Stimulated activated CD4-positive, alpha-beta T cell treated with anti-CD3 and anti-CD28 coated beads, Interleukin-15, amount 100 ng/mL, for 1 hour (primary cell): ENCODE measurements at places on chromosomes 7 and 10.

DNA sequence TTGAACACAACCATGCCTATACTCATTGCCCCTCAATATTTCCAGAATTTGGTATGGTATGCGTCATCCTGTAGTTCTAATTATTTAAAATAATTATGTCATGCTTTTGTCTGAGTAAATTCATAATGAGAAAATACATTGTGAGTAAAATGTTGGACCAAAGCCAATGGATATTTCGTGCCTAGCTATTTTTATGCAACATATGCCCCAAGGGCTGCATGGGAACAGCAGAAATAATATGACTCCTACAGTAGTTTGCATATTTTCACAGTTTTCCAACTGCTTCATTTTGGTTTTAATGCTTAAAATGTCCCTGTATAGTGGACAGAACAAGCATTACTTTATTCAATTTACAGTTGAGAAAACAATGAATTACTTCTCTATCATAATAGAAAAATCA lies 1115.6 kb upstream of the GHITM start:
- DNase-seq = no peak

- no peak for DNase-seq
Measured at GRCh38 chr10:8156918-8157317, 102.4 kb downstream of the GATA3 start.

- DNase-seq = no peak
Measured at GRCh38 chr7:115009139-115009538, 87.2 kb downstream of the MDFIC start.

DNA sequence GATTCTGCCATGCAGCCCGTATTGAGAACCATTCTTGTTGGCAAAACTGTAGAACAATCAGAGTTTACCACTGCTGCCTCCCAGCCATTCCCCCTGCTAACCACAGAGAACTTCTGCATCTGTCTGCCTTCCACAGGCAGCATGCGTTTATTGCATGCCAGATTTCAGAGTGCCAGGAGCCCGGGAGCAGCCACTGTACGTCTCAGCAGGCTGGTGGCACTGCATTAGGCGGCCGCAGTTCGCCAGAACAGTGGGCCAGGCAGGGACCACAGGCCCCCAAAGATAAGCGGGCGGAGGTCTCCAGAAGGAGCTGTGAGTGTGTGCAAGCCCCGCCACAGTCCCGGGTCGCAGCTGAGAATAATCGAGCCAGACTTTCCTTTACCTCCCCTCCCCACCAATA lies 31.8 kb downstream of the ZNF467 start:
- DNase-seq = no peak

DNA sequence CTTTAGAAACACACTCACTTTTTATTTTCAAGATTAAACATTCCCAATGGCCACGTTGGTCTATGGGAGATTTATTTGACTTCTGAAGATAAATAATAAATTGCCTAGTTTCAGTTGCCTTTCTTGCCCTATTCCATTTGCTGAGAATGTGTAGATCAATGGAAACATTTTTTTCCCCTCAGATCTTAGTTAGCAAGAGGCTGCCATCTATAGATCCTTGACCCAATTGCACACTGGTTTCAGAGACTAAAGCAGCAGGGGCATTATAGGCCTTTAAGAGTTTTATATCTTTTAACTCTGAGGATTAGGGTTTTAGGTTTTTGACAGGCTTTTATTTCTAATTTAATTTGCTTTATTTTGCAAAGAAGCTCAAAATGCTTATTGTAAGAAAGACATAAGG lies 163.2 kb upstream of the GPR26 start:
- DNase-seq = no peak

- DNase-seq = no peak
Measured at GRCh38 chr10:85967594-85967993, 399.0 kb downstream of the GRID1 start.

GRCh38 chr7:17848516-17848915 lies 91.8 kb downstream of the SNX13 start:
- DNase-seq = no peak

- DNase-seq = no peak
Measured at GRCh38 chr7:35726654-35727053, 31.7 kb upstream of the HERPUD2 start.

DNA sequence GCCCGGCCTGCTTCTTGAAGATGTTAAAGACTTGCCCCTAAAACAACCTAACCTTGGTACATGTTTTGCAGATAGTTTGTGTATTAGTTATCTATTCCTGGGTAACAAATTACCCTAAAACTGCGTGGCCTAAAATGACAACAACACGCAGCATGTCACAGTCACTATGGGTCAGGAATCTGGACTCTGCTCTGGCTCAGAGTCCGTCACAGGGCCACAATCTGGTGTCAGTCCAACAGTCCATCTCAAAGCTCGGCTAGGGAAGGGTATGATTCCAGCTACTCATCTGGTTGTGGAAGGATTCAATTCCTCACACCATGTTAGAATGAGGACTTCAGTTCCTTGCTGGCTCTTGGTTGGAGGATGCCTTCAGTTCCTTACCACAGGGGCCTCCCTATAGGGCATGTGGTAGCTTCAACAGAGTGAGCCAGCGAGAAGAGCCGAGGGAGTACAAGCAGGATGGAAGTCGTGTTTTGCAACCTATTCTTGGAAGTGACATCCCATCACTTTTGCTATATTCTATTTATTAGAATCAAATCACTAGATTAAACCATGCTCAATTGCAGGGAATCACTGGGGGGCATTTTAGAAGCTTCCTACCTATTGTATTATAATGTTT lies 71.3 kb downstream of the ANLN start:
- no peak for DNase-seq

DNA sequence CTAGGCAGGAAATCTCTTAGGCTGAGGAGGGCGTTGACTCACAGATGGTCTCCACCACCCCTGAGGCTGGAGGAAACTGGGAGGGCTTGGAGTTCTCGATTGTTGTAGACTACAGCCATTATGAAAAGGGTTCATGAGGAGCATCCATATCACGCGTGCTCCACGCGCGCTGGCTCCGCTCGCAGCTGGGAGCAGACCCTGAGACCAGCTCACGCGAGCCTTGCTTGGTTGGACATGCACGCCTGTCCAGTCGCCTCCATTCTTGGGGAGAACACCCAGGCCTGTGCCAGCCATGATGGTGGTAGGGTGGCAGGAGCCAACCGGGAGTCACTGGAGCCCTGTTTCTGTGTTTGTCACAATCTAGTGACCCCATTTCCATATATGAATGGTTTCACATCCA lies 139.1 kb downstream of the TCERG1L start:
- DNase-seq = no peak

DNA sequence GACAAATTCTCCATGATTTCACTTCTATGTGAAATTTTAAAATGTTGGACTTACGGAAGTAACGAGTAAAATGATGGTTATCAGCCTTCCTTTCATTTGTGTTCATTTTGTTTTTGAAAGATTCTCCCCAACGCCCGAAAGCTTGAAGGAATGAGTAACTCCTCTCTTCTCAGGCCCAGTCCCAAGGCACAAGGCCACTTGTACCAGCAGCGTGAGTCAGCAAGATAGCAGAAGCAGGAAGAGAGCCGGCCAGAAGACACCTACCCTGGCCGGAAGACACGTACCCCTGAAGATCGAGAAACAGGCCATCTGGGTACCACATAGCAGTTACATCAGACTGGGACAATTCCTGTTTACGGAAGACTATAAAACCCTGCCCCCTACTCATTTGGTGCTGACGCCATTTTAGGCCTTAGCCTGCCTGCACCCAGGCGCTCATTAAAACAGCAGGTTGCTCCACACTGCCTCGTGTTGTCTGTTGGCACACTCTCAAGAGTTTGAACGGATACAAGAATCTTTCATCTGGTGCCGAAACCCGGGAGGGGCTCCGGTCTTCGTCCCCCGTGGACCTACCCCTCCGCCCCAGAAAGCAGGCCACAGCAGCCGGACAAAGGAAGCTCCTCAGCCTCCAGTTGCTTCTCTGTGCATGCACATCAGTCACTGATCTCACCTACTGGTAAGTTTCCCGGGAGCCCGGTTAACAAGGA lies 60.4 kb downstream of the LRRC17 start:
- DNase-seq = no peak

GRCh38 chr10:78515038-78515872 lies 481.6 kb downstream of the RPS24 start:
- no peak for DNase-seq

- DNase-seq = no peak
Measured at GRCh38 chr10:129658376-129659072, 191.5 kb downstream of the MGMT start.

- DNase-seq = no peak
Measured at GRCh38 chr7:148255333-148255732, 335.2 kb upstream of the C7orf33 start.

DNA sequence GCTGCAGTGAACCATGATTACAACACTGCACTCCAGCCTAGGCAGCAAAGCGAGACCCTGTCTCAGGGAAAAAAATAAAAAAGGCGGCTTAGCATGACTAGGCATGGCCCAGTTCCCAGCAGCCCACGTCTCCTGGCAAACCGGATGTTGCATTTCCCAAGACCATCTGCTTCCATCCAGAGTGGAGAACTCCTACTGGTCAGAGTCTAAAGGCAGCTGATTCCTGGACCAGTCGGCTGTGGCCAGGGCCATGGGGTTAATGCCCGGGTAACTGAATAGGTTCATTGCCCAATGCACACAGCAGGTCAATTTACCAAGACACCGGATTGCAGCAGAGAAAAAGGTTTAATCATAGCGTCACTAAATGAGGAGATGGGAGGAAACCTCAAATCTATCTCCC lies 133.1 kb downstream of the MYL10 start:
- no peak for DNase-seq

DNA sequence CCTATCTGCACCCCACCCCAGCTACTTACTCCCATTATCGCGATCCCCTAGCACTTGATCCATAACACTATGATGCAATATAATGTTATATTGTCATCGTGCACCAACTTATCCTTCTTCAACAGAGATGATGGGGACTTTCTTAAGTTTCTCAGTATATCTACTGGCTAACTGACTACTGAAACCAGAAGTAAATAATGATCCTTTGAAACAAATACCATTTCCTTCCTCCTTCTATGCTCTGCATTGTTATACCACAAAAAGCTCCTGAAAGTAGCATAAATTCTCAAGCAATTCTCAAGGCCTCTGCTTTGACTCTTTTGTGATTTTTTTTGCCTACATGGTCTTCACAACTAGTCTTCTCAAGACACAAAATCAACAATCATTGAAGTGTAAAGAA lies 68.9 kb downstream of the HTR7 start:
- DNase-seq = no peak

- DNase-seq = no peak
Measured at GRCh38 chr7:106595922-106596321, 65.0 kb downstream of the CCDC71L start.

GRCh38 chr10:69962746-69963135 lies 89.9 kb upstream of the MACROH2A2 start:
- DNase-seq = no peak

- DNase-seq = no peak
Measured at GRCh38 chr7:47601119-47601880, 19.4 kb upstream of the TNS3 start.

GRCh38 chr7:101164071-101164840 lies 1.1 kb downstream of the VGF start:
- no peak for DNase-seq

- no peak for DNase-seq
Measured at GRCh38 chr7:94556028-94556427, 46.4 kb downstream of the CASD1 start.

DNA sequence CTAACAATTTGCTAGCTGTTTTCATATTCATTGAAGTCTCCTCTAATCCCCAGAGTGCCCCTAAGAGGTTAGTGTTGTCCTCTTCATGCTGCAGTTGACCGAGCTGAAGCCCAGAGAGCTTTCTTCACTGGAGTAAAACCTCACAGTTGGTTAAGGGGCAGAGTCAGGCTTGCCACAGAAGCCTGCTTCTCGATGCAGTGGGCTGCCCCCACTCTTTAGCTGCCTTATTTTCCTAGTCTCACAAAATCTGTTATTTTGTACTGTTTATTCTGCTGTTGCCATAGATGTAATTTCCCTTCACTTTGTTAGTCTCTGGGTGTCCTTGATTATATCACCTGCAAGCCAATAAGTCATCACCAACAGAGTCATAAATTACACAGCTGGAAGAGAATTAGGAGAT lies 56.3 kb upstream of the ZPBP start:
- no peak for DNase-seq

GRCh38 chr7:95209276-95209675 lies 115.1 kb downstream of the PON1 start:
- no peak for DNase-seq

- DNase-seq = no peak
Measured at GRCh38 chr7:50359258-50359994, 54.9 kb downstream of the IKZF1 start.

DNA sequence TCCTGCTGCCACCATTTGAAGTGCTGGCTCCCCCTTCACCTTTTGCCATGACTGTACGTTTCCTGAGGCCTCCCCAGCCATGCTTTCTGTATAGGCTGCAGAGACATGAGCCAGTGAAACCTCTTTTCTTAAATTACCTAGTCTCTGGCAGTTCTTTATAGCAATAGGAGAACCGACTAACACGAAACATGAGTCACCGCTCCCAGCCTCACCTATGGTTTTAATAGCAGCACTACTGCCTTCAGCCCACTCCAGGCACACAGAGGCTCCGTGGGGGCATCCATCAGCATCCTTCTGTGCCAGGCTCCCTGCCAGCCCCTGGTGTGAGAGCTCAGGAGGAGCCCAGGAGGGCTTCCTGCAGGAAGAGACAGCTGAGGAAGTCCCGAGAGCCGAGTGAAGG lies 5.5 kb upstream of the ZNF316 start:
- no peak for DNase-seq

DNA sequence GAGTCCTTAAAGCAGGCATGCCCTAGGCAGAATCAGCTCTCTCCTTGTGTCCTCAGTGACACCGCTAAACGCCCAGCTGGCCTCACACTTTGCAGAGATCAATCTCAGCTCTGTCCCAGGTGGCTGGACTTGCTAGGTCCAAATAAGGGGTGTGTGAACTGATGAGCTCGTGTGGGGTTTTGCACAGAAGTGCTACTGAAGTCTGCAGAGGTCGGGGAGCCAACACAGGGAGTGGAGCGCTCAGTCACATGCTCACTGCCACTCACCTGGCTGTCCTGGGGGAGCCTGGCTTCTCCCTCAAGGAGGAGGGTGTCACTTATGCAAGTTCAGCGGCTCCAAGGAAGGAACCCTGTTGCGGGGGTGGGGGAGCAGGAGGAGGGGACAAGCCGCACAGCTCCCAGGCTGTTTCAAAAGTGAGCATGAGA lies 2.0 kb downstream of the ELN start:
- DNase-seq = no peak
